ENCODE measurements at places on chromosomes 2 and 18.

DNA sequence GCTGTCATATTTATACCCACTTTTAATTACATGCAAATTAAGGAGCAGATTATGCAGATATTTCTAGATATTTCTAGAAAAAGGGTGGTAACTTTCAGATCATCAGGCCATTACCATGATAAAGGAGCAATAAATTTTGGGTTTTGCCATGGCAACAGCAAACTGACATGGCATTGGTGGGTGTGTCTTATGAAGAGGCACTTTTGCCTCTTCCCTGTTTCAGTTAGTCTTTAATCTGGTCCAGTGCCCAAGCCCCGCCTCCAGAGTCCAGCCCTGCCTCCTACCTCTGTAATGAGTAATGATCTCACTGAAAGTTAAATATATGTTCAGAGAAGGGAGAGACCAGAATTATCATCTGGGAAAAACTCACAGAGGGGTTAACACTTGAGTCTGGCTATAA is 124.8 kb downstream of the SCG2 start:
- no peak for DNase-seq

DNA sequence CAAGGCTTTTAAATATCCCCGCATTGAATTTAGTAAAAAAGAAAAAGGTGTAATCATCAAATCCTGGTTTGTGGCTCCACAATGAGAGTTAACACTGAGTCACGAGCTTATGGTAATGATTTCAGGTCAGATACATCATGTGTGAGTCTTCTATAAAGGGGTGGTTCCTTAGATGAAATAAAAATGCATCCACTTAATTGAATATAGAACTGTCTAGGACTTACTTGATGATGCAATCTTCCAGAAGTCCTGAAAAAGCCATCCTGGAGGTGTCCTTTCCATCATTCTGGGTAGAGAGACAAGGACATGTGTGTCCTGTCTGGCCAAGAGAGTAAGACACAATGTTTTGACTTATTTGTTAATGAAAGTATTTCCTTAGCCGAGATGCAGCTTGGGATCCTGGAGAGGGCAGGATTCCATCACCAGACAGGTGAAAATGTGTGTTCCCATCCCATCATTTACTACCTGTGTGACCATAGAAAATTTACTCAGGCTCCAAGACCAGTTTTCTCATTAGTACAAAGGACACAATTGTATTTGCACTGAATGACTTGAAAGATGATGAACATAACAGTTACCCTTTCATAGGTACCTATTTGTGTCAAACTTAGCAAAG is 1539.8 kb upstream of the PIK3C3 start:
- no peak for DNase-seq

- no peak for DNase-seq
Observed at GRCh38 chr2:120653046-120653445, 82.6 kb upstream of the GLI2 start.

DNA sequence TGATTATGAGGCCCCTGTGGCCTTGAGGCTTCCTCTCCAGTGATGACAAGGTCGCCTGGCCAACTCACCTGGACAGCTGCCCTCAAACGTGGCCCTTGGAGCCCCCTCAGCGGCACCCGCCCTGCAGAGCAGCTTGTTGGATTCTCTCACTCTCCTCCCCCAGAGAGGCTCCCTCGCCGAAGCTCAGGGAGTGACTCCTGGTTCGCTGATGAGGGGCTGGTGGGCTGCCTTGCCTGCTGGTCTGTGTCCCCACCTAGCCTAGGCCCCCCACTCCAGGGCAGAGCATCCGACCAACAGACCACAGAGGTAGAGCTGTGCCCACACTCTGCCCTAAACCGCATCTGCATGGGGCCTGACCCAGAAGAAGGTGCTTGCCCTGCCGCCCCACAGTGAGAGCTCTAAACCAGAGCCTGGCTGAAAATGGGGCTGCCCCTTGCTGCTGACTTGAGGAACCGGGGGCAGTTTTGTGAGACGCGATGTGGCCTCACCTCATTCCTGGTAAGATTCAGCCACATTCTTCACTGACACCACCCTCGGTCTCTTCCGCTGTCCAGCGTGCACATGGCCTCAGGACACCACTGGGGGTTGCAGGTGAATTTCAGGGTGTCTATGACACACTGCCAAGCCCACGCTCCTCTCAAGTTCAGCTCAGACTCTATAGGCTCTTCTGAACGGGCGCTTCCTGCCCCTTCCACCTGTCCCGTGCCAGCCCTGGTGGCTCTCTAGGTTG is 131.6 kb downstream of the CABLES1 start:
- no peak for DNase-seq

- no peak for DNase-seq
Observed at GRCh38 chr18:43875511-43875910, 598.2 kb upstream of the SYT4 start.

Data from stimulated activated CD8-positive, alpha-beta memory T cell treated with anti-CD3 and anti-CD28 coated beads, Interleukin-7, amount 100 ng/mL, for 24 hours (primary cell).